Activated naive CD8-positive, alpha-beta T cell treated with anti-CD3 and anti-CD28 coated beads, Interleukin-2, amount 50 U/mL, for 16 hours (primary cell): ENCODE measurements at places on chromosomes 5 and 9.

DNA sequence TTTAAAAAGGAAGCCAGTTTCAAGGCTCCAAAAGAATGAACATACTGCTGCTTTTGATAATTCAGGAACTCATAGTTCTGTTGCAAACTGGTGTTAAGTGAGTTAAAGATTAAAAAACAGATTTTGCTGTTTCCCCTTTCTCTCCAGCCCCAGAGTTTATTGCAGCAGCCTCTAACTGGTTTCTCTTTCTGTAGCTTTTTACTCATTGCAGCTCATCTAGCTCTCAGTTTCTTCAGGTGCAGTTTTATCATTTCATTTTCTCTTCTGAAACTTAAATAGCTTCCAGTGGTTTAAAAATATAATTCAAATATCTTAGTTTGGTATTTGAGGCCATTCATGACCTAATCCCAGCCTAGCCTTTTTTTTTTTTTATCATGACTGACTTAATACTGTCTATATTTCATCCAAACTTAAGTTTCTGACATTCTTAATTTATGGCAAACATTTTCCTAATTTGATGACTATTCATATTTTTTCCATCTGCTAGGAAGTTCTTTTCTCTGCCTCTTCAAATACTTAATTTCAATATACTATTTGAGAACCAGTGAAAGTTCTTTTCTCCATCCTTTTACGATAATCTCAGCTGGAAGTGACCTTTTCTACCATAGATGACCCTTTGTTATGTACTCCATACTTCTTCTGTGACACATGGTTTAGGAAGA, 252.7 kb upstream of the GRIA1 start:
- no peak for DNase-seq

- no peak for DNase-seq
Measured at GRCh38 chr9:93235300-93235960, 51.5 kb downstream of the WNK2 start.

DNA sequence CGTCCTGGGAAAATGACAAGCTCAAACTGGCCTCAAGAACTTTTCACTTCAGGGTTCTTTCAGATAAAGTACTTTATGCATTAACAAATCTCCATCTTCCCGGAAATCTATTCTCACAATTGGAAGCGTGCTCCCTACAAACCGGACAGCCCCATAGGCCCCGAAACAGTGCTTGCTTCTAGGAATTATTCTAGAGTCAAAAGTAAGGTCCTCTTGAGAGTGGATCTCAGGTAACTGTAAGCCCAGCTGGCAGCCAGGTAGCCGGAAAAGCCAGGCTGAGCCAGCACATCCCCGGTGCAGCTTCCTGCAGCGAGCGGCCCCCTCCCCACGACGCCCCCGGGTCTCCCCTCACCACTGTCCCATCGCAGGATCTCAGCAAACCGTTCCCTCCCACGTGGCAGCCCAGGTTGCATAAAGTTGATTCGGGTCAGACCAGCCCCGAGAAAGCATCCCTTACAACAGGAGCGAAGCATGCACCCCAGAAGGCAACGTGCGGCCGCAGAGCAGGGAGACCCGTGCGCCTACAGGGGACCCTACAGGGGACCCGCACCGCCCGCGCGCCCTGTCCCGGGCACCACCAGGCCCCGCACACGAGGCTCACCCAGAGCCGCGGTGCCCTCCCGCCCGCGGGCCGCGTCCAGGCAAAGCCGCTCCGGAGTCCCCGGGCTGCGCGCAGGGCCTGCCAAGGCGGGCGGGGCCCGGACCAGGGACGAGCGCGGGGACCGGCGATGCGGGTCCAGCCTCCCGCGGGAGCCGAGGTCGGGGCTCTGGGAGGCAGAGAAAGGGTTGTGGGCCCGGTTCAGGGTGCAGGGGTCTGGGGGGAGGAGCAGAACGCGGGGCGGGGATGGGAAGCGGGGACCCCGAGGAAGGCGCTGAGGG, 920 bp downstream of the LPCAT1 start:
- DNase-seq = no peak

- no peak for DNase-seq
Measured at GRCh38 chr9:31210978-31211570, 1173.4 kb upstream of the ACO1 start.
